ENCODE measurements at places on chromosomes 4 and X.

- no peak for DNase-seq
Observed at GRCh38 chr4:180423712-180424057, 1819.5 kb upstream of the TENM3 start.

GRCh38 chr4:56626963-56627362 lies 54.1 kb downstream of the HOPX start:
- no peak for DNase-seq

DNA sequence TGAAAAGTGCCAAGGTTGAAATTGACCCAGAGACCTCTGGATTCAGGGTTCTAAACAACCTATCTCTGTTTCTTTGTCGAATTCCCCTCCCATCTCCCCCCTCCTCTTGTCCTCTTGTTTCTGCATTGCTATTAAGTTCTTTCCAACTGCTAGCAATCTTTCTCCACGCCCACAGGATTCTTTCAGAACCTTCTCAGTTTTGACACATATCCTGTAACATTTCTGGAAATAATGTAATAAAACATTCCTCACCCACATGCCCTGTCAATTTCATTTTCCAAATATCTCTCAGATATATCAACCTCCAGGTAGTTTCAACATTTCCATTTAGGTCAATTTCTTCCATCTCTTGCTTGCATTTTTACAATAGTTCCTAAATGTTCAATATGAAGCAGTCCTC lies 1105.9 kb downstream of the ARAP2 start:
- DNase-seq: no peak

- DNase-seq: no peak
Observed at GRCh38 chrX:83185887-83186286, 322.2 kb upstream of the POU3F4 start.

GRCh38 chr4:147794787-147795413 lies 63.0 kb downstream of the ARHGAP10 start:
- no peak for DNase-seq
